ENCODE measurements at places on chromosomes 1 and 21. TPM values are rescaled to one million over a fixed set of nuclear protein-coding genes. Genes with fewer than 3 reads are reported as not detected.

GRCh38 chr1:89490389-89490788 is 34.2 kb upstream of the LRRC8B start:
- no peaks in the 10 kb centered on the region for H3K4me1 ChIP-seq
- H3K36me3 ChIP-seq, result no peaks in the 10 kb centered on the region
- no peak for DNase-seq

GRCh38 chr1:205205055-205205454 is 6.4 kb downstream of the DSTYK start:
- no peak overlapping the region for H3K4me3 ChIP-seq
- no peaks in the 10 kb centered on the region for H3K36me3 ChIP-seq
- H3K27ac ChIP-seq, result no peak overlapping the region
- H3K4me1 ChIP-seq, result peaks cover 3% of the 10 kb centered on the region
- DNase-seq, result no peak
- H3K27me3 ChIP-seq, result no peaks in the 10 kb centered on the region

GRCh38 chr1:244065063-244065793 is 14.1 kb downstream of the ZBTB18 start:
- peaks cover 46% of the 10 kb centered on the region for H3K4me1 ChIP-seq
- no peak overlapping the region for H3K27ac ChIP-seq
- no peak overlapping the region for H3K4me3 ChIP-seq
- H3K27me3 ChIP-seq, result no peaks in the 10 kb centered on the region

DNA sequence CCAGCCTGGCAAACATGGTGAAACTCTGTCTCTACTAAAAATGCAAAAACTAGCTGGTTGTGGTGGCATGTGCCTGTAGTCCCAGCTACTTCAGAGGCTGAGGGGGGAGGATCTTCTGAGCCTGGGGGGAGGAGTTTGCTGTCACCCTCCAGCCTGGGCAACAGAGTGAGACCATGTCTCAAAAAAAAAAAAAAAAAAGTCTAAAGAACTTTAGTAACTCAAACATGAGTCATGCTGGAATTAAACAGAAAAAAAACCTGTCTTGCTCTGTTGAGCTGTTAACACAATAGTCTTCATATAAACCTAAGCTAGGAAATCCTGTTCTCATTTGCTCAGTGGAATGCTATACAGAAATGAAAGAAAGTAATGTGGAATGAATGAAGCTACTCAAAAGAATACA is 16.7 kb upstream of the DISP1 start:
- H3K27me3 ChIP-seq, result no peaks in the 10 kb centered on the region
- no peak overlapping the region for H3K4me3 ChIP-seq
- no peak overlapping the region for H3K27ac ChIP-seq
- peak; percentile 46 for DNase-seq

DNA sequence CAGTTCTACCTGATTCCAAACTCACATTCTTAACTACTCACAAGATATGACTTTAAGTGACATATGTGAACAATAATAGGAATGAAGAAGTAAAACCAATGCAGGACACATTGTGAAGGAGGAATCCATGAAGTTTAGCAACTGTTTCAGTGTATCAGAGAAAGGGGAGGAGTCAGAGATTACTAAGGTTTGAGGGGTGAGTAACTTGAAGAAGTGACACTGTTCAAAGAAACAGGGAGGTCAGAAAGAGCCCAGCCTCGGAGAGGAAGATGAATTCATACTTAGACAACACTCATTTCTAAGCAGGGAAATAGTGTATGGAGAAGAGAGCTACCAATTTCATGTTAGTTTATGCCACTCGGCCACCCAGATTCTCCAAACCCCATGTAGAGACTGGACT is 28.2 kb upstream of the RPF1 start:
- DNase-seq, result no peak
- H3K4me1 ChIP-seq, result no peaks in the 10 kb centered on the region
- H3K4me3 ChIP-seq, result no peak overlapping the region

DNA sequence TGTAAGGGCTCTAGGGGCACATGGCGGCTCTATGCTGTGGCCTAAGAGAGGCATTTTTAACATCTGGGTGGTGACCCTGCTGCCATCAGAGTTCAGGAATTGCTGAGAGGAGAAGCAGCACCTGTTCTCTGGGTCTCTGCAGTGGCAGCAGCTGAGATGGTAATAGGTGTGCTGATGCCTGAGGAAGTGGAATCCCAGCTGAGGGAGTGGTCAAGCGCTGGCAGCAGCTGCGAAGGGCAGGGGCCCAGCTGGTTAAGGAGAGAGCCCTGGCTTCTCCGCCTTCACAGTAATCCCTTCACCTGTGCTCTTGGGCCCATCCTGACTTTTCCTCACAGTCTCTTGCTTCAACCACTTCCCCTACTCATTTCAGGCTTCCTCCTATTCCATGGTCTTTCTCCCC is 39.8 kb downstream of the GJA5 start:
- no peak overlapping the region for H3K27ac ChIP-seq
- DNase-seq, result no peak
- peaks cover 38% of the 10 kb centered on the region for H3K4me1 ChIP-seq
- H3K36me3 ChIP-seq, result no peaks in the 10 kb centered on the region
- no peak overlapping the region for H3K4me3 ChIP-seq

Gene C1orf210
- polyA plus RNA-seq, result 7.1 TPM
